ENCODE measurements at places on chromosomes 16 and 17. TPM values are rescaled to one million over a fixed set of nuclear protein-coding genes. Genes with fewer than 3 reads are reported as not detected.

NEURL4 gene
- 9.2 TPM for total RNA-seq

MKS1 gene
- 8.9 TPM for total RNA-seq

SERPINF2 gene
- not detected for total RNA-seq

RAB26 gene
- total RNA-seq = 1.1 TPM

ZFPM1 gene
- total RNA-seq = 0.36 TPM

OSBPL7 gene
- 5.2 TPM for total RNA-seq

KRT27 gene
- not detected for total RNA-seq

KRT12 gene
- total RNA-seq = not detected

RAMP2 gene
- total RNA-seq = 0.28 TPM

TGFB1I1 gene
- 30.0 TPM for total RNA-seq

KRT14 gene
- not detected for total RNA-seq

EPN3 gene
- total RNA-seq = not detected

Measured in IMR-90 (cell line).